AG20443 (cell line): ENCODE measurements at places on chromosomes 3 and 15.

GRCh38 chr15:35168464-35168863 is 83.4 kb upstream of the NANOGP8 start:
- peak; percentile 28 for DNase-seq

DNA sequence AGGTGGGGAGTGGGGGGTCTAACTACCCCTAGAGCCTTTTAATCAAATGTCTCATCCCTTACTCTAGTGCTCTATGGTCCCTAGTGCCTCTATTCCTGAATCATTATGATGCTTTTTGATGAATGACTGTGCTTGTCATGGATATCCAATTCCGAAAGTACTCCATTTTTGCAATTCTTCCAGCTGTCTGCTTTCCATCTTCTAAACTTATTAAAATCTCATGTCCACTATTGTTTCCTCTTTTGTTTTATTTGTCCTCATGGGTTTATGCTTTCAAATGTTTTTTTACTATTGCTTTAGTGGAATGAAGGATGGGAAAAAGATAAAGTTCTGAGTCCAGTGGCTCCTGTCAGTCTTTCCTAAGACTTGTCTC is 77.2 kb upstream of the KCNMB2 start:
- DNase-seq = no peak

- DNase-seq = no peak
Observed at GRCh38 chr3:156721687-156722618, 47.6 kb downstream of the TIPARP start.

- peak; percentile 35 for DNase-seq
Observed at GRCh38 chr3:62011666-62012065, 361.7 kb downstream of the FEZF2 start.

DNA sequence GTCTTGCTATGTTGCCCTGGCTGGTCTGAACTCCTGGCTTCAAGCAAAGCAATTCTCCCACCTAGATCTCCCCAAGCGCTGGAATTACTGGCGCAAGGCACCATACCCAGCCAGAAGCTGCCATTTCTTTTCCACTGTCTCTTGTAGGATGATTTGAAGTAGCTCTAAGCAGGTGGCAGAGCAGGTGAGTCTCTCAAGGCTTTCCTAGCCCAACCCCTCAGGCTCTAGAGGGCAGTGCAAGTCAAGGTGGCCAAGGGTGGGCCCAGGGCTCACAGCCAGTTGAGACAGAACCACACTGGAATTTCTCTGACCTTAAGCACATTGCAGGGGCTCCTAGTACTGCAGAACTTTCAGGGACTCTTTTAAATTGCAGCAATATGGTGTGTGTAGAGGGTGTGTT is 15.6 kb upstream of the DAG1 start:
- peak; percentile 7 for DNase-seq
